Heart left ventricle (tissue), 16 donors: ENCODE measurements at places on chromosomes 2 and 18. TPM values are rescaled to one million over a fixed set of nuclear protein-coding genes. Genes with fewer than 3 reads are reported as not detected.

GRCh38 chr2:57941816-57942215, 104.8 kb upstream of the VRK2 start:
- no peak for DNase-seq

GRCh38 chr2:132415256-132415914, 1.2 kb upstream of the GPR39 start:
- no peak for DNase-seq

- DNase-seq, result no peak
These were observed 39.1 kb upstream of the DLX1 start for GRCh38 chr2:172046080-172046678.

- no peak for DNase-seq
These were observed 8.9 kb upstream of the LRRFIP1 start for GRCh38 chr2:237618449-237618848.

GRCh38 chr2:15675456-15676195, 84.0 kb downstream of the DDX1 start:
- DNase-seq, result no peak

DNA sequence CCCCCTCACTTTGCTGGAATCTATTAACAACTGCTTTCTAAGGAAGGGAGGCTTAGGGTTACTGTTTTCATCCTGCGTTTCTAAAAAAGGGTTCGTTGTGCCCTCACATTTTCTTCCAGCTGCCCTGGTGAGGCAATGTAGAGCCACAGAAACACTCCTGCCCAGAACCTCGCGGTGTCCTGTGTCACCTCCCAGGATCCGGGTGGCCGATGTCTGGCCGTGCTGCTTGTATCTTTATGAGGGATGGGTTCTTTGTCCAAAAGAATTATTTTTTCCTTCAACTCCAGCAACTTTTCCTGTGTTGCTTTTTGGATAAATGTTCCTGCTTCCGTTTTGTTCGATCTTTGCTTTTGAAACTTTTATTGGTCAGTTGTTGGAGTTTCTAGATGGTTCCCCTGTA, 291.8 kb upstream of the HS6ST1 start:
- DNase-seq, result no peak

DNA sequence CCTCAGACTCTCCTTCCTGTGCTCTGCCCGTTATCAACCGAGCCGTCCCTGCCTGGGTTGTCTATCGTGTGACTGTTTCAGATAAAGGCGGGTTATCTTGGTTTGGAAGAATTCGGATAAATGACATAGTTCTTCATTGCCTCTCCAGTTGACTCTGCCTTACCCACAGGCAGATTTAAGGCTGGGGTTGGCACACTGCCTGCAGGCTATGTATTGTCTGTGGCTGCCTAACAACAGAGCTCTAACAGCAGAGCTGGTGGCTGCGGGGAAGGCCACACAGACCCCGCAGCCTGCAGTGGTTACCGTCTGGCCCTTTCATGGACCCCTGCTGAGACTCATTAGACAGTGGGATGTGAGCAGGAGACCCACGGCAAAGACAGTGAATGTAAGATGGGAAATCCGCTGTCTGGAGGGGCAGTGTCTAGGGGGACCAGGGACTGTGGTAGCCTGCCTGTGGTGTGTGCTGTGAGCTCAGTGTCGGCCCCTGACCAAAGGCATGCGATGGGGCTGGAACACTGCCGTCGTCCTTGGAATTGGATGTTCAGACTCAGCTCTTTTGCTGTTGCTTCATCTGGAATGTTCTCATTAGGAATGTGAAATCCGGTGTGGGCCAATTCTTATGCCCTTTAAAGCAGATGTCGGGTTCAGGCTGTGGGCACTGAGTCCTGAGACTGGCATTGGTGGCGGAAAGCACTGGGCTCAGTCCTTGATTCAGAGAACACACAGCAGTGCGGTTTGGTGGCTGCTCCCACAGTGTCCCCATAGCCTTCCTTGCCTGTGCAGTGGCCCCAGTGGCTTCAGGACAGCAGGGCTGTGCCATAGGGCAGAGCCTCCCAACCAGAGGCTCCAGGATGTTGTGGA, 44.5 kb downstream of the SH3RF3 start:
- peak; percentile 85 for DNase-seq

DNA sequence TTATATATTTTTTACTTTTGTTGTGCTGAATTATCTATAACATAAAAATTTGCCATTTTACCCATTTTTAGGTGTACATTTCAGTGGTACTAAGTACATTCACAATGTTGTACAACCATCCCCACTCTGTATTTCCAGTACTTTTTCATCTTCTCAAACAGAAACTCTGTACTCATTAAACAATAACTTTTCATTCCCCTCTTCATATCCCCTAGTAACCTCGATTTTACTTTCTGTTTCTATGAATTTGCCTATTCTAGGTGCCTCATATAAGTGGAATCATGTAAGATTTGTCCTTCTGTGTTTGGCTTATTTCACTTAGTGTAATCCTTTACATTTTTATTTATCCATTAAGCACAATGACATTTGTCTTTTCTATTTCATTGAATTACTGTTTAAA, 51.3 kb downstream of the GTF2A1L start:
- DNase-seq, result no peak

DNA sequence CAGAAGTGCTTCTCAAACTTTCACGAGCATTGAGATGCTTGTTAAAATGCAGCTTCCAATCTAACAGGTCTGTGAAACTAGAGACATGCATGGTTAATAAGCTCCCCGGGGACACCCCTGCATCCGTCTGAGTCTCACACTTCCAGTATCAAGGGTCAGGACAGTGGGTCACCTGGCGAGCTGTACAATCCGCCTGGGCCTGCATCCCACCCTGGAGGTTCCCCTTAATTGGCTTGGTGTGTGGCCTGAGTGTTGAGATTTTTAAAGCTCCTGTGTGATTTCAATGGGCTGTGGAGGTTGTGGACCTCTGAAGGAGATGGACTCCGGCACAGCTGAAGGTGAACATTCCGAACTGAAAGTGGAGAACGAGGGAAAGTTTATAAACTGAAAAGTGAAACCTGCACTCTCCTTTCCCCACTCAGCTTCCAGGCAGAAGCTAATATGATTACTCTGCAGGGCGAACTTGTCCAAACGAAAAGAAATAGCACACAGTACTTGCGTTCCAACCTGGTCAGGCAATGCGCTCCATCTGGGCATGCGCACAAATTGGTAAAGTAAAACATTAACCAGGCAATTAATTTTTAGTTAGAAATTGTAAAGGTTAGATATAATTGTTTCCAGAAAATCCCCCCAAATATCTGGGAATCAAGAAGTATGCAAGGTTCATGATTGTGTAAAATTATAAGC, 191.7 kb upstream of the ALKAL2 start:
- no peak for DNase-seq

DNA sequence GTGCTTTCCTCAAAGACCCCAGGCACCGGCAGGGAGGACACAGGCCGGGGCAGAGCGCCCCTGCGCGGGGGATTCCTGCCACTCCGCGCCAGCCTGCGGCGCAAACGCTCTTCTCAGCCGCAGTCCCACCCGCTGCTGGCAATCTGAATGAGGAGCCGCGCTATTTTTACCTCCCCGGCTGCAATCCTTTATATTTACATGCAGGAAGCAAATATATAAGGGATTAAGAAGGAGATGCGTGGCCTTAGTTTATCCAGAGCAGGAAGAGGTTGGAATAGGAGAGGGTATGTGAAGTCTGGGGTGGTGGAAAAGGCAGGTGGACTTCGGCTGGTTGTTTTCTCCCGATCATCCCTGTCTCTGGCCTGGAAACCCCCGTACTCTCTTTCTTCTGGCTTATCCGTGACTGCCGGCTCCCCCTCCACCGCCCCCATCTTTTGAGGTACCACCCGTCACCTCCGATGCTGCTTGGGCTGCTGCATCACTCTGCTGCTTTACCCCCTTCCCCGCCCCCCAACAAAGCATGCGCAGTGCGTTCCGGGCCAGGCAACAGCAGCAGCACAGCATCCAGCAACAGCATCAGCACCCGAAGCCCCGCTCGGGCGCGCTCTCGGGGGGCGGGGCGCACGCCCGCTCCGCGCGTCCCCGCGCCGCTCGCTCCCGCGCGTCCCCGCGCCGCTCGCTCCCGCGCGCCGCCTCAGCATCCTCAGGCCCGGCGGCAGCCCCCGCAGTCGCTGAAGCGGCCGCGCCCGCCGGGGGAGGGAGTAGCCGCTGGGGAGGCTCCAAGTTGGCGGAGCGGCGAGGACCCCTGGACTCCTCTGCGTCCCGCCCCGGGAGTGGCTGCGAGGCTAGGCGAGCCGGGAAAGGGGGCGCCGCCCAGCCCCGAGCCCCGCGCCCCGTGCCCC, at the start of gene ADAM23:
Gene ADAM23 (plus strand): TSS at position 700 of the 902 bp plus-strand sequence. CDS start 335 bp downstream, outside the sequence.
- peak; percentile 48 for DNase-seq

DNA sequence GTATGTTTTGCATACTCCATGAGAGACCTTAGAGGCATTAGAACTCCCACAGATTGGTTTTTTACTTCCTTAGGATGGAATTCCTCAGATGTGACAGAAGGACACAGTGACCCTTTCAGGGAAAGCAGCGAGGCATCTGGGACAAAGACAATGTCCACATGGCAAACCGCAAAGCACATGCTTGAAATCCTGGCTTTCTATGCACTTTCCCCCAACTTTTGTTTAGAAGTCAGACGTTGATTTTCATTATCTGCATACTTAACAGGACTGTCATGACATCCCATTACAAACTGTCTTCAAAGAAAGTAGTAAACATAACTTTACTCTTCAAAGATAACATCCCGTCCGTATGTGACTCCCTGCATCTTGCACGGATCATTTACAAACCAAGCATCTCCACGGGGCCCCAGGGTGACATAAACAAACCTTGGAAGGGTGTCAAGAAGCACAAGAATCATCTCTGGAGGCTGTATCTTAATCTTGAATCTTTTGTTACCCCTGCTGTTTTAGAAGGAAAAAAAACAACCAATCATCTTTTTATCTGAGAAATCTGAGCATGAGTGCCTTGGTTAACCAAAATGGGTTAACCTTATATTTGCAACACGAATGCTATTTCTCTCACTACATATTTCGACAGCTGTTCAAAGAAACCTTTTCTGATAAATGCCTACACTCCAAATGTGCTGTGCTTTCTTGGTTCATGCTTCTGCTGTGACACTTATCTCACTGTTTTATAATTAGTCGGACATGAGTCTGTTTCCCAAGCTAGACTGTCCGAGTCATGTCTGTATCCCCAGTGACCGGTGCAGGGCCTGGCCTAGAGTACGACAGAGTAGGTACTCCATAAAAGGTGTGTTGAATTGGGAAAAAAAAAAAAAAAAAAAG, 90.8 kb downstream of the CCBE1 start:
- no peak for DNase-seq

TMEM200C gene
- 0.29 TPM for total RNA-seq

ELOA2 gene
- total RNA-seq, result not detected

NR4A2 gene
- total RNA-seq, result 1.1 TPM

LONRF2 gene
- total RNA-seq, result 14.2 TPM
